ENCODE measurements at places on chromosomes 16 and 17. TPM values are rescaled to one million over a fixed set of nuclear protein-coding genes. Genes with fewer than 3 reads are reported as not detected.

SCNN1B gene
- 0.69 TPM for total RNA-seq

CDRT15 gene
- not detected for total RNA-seq

DNA sequence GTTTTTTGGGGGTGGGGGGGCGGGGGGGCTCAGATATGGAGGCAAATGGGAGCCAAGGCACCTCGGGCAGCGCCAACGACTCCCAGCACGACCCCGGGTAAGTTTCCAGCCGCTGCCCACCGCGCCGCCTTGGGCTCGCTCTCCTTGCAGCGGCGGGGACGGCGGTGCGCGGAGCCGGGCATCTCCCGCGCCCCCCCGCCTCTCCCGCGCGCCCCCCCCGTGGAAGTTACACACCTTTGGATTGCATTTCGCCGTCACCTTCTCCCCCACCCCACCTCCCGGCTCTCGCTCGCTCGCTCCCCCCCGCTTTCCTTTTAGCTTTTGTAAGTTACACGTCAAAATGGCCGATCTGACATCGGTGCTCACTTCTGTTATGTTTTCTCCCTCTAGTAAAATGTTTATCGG lies 387 bp downstream of the MSI2 start:
- peak overlapping the region; percentile 99 for H3K27ac ChIP-seq
- H3K27me3 ChIP-seq = no peaks in the 10 kb centered on the region
- no peaks in the 10 kb centered on the region for H3K36me3 ChIP-seq
- H3K4me1 ChIP-seq = peaks cover 11% of the 10 kb centered on the region
- peak overlapping the region; percentile 95 for H3K4me3 ChIP-seq
- DNase-seq = no peak

- no peak overlapping the region for H3K27ac ChIP-seq
- no peaks in the 10 kb centered on the region for H3K36me3 ChIP-seq
- no peak for DNase-seq
Observed at GRCh38 chr17:48187872-48188608, 80.5 kb downstream of the SNX11 start.

DNA sequence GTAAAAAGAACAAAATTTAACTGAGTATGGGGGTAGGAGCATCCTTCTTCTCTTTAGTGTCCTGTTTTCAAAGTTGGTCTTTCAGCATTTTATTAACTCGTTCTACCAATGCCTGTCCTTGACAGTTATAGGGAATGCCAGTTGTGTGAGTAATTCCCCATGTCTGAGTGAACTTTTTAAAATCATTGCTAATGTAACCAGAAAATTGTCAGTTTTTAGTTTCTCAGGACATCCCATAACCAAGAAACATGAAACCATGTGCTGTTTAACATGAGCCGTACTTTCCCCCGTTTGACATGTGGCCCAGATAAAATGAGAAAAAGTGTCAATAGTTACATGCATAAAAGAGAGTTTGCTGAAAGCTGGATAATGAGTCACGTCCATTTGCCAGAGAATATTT lies 71.4 kb upstream of the ARL4D start:
- no peak overlapping the region for H3K4me3 ChIP-seq
- H3K36me3 ChIP-seq = no peaks in the 10 kb centered on the region
- no peaks in the 10 kb centered on the region for H3K27me3 ChIP-seq
- H3K27ac ChIP-seq = no peak overlapping the region
- no peak for DNase-seq

DNA sequence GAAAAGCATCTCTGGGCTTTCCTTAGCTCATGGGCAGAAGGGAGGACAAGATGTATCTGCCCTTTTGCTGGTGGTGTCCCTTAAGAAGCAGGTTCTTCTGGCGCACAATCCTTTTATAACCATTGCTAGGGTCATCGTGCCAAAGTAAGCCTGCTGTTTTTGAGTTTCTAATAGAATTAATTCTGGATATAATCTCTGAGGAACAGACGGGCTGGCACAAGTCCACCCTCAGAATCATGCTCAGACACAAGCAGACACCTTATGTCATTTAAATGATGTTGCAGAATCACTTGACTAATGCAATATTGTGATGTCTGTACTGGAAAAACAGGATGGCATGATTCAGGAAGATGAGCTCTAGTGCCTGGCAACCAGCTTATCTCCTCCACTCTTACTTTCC lies 18.8 kb upstream of the MMD start:
- H3K4me1 ChIP-seq = no peaks in the 10 kb centered on the region
- no peaks in the 10 kb centered on the region for H3K27me3 ChIP-seq
- H3K36me3 ChIP-seq = no peaks in the 10 kb centered on the region

DNA sequence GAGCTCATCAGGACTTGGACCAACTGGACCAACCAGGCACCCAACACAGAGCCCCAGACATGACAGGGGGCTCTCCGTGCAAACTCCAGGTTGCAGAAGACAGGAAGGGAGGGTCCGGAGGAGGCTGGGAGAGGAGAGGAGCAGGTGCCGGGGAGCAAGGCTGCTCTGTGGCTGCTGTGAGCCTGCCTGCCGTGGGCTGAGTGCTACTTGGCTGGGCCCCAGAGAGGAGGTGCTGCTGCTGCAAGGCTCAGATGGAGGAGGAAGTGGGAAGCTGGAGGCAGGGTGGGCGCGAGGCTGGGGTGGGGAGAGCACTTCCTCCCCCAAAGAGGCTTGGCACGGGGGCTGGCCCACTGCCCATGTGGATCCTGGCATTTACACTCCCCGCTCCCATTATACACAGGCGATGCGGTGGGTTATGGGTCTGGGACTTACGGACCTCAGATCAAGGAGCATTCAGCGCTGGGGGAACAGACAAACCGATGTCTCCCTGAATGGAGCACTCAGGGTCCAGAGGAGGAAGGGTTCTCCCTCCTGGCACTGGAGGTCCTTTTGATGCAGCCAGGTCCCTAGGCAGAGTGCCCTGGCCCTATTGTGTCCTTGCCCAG lies 15.9 kb downstream of the EPOP start:
- H3K36me3 ChIP-seq = no peaks in the 10 kb centered on the region
- H3K27ac ChIP-seq = no peak overlapping the region
- no peak for DNase-seq
- peaks cover 4% of the 10 kb centered on the region for H3K4me1 ChIP-seq

DNA sequence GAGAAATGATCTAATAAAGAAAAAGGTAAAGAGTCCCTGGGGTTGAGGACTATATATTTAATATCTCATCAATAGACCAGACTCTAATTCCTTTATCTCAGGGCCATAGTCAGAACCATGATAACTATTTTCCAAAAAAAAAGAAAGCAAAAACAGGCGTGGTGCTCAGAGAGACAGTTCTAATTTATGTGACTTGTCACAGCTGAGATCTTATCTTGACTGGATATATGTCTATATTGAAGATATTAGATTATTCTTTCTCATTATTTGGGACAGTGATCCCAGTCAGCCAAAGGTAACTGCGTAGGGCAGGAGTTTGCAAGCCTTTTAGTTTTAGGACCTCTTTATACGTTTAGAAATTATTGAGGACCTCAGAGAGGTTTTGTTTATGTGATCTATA lies 52.4 kb downstream of the ITFG1 start:
- no peaks in the 10 kb centered on the region for H3K36me3 ChIP-seq
- DNase-seq = no peak
- no peaks in the 10 kb centered on the region for H3K27me3 ChIP-seq
- no peak overlapping the region for H3K27ac ChIP-seq
- peaks cover 1% of the 10 kb centered on the region for H3K4me1 ChIP-seq

DNA sequence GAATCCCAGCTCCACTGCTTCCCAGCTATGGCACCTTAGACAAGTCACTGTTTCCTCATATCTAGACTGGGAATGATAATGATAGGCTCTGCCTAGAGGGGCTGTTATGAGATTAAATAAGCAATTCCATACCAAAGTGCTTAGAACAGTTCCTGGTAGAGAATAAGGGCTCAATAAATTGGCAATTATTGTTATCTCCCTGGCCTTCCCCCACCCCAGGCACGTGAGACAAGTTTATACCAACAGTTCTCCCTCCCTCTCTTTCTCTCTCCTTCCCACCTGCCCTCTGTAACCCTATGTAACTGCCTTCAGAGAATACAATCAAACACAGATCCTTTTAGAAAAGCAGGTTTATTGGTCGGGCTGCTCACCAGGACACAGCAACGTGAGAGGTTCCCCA lies 13.9 kb upstream of the STAT3 start:
- no peak for DNase-seq
- H3K36me3 ChIP-seq = no peaks in the 10 kb centered on the region
- H3K27ac ChIP-seq = no peak overlapping the region

CEP112 gene
- 17.6 TPM for total RNA-seq

- peak overlapping the region; percentile 99 for H3K27ac ChIP-seq
- peaks cover 8% of the 10 kb centered on the region for H3K4me1 ChIP-seq
- peak overlapping the region; percentile 62 for H3K4me3 ChIP-seq
- peak; percentile 48 for DNase-seq
- no peaks in the 10 kb centered on the region for H3K27me3 ChIP-seq
Observed at GRCh38 chr17:43367737-43368242, 31.0 kb upstream of the ARL4D start.

PIK3R6 gene
- 0.18 TPM for total RNA-seq

PLEKHH3 gene
- total RNA-seq = 37.4 TPM

- no peaks in the 10 kb centered on the region for H3K4me1 ChIP-seq
- no peak overlapping the region for H3K27ac ChIP-seq
- H3K4me3 ChIP-seq = no peak overlapping the region
- DNase-seq = no peak
- H3K27me3 ChIP-seq = no peaks in the 10 kb centered on the region
Observed at GRCh38 chr16:17607075-17607509, 136.3 kb upstream of the XYLT1 start.

C1QL1 gene
- total RNA-seq = 6.0 TPM

GRCh38 chr17:43736389-43736788 lies 22.2 kb downstream of the SOST start:
- no peaks in the 10 kb centered on the region for H3K36me3 ChIP-seq
- no peak for DNase-seq
- no peak overlapping the region for H3K4me3 ChIP-seq
- no peaks in the 10 kb centered on the region for H3K4me1 ChIP-seq
- H3K27ac ChIP-seq = no peak overlapping the region

CSF3 gene
- 0.32 TPM for total RNA-seq

DNA sequence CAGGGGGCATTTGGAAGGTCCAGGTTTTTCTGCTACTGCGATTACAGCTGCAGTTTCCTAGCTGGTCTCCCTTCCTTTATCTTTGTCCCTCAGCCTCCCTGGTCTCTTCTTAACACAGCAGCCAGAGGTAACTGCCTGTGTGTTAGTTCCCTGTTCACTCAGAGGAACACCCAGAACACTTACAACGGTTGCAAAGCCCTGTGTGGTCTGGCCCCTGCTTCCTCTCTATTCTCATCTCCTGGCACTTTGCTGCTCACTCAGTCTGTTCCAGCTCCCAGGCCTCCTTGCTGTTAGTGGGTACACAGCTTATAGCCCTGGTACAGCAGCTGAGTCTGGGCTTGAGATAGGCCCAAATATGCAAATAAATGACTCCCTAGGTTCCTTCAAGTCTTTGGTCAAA lies 16.4 kb downstream of the NTN1 start:
- no peak overlapping the region for H3K27ac ChIP-seq
- no peaks in the 10 kb centered on the region for H3K4me1 ChIP-seq
- no peak overlapping the region for H3K4me3 ChIP-seq
- DNase-seq = no peak

- DNase-seq = no peak
- H3K4me1 ChIP-seq = no peaks in the 10 kb centered on the region
- no peak overlapping the region for H3K4me3 ChIP-seq
Observed at GRCh38 chr17:40176754-40177110, 538 bp upstream of the RAPGEFL1 start.

DHX40 gene
- 36.9 TPM for total RNA-seq

HGS gene
- 71.7 TPM for total RNA-seq

ZPBP2 gene
- not detected for total RNA-seq

GRCh38 chr16:9068886-9069285 lies 22.6 kb upstream of the HAPSTR1 start:
- H3K27me3 ChIP-seq = no peaks in the 10 kb centered on the region
- H3K4me1 ChIP-seq = no peaks in the 10 kb centered on the region
- no peak overlapping the region for H3K4me3 ChIP-seq
- no peaks in the 10 kb centered on the region for H3K36me3 ChIP-seq

DNA sequence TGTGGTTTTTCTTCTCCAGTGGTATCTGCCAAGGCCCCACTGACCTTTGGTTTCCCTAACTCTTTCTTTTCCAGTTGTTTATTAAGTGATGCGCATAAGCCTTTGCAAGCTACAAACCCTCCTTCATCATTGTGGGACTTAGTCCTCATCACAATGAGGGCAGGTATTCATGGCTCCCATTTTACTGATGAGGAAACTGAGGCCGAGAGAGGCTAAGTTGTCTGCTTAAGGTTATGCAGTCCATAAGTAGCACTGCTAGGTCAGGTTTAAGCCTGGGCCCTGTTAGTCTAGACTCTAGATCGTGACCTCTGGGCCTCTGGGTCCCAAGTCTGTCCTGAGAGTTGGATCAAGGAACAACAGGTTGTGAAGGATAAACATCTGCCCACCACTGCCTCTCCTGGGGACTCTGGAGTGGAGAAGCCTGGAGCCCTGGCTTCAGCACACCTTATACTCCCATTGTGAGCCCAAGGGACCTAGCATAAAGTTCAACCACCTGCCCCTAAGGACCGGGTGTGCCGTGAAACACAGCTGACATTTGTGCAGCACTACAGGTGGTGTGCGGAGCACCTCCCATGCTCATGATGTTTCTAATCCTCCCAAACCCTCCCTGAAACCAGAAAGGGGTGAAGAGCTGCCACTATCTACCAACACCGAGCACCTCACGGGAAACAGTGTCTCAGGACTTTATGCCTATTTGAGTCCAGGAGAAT lies 5.2 kb upstream of the KCNH6 start:
- H3K4me1 ChIP-seq = no peaks in the 10 kb centered on the region
- no peak overlapping the region for H3K27ac ChIP-seq
- H3K4me3 ChIP-seq = no peak overlapping the region
- H3K27me3 ChIP-seq = no peaks in the 10 kb centered on the region
- no peaks in the 10 kb centered on the region for H3K36me3 ChIP-seq

- peak; percentile 70 for DNase-seq
- no peak overlapping the region for H3K4me3 ChIP-seq
- H3K27ac ChIP-seq = no peak overlapping the region
- no peaks in the 10 kb centered on the region for H3K36me3 ChIP-seq
- peaks cover 1% of the 10 kb centered on the region for H3K4me1 ChIP-seq
Observed at GRCh38 chr16:10521681-10522274, 58.6 kb downstream of the EMP2 start.

GRCh38 chr16:2734844-2735515 lies 15.0 kb upstream of the PRSS27 start:
- no peaks in the 10 kb centered on the region for H3K4me1 ChIP-seq
- DNase-seq = no peak
- H3K4me3 ChIP-seq = no peak overlapping the region
- H3K27ac ChIP-seq = no peak overlapping the region
- no peaks in the 10 kb centered on the region for H3K27me3 ChIP-seq
- no peaks in the 10 kb centered on the region for H3K36me3 ChIP-seq

TMEM88 gene
- total RNA-seq = 11.4 TPM
